ENCODE measurements at places on chromosomes 16 and 17. TPM values are rescaled to one million over a fixed set of nuclear protein-coding genes. Genes with fewer than 3 reads are reported as not detected.
A peak's percentile ranks its signal among the peaks of the same experiment; 100 is the strongest.

MMP28 gene
- total RNA-seq, result 57.9 TPM

DNA sequence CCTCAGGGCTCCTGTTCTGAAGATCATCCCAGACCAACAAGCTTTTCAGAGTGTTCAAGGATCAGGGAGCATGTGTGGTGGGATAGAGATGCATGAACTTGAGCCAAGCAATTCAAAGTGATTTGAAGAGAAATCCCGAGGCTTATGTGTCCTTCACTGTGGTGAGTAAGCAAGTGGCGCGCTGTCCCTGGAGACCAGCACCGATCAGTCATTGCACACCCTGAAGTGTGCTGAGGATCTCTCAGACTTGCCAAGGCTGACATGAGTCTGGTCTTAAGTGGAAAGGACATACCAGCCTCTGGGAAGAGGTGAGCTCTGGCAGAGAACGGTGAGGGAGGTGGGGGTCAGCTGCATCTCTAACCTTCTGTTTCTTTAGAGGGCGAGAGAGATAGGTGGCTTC, 43.8 kb upstream of the CDH13 start:
- no peak for DNase-seq
- no peaks in the 10 kb centered on the region for H3K27me3 ChIP-seq
- no peaks in the 10 kb centered on the region for H3K4me1 ChIP-seq
- H3K27ac ChIP-seq, result no peak overlapping the region
- no peak overlapping the region for H3K4me3 ChIP-seq
- H3K36me3 ChIP-seq, result no peaks in the 10 kb centered on the region

GRCh38 chr17:62995377-62995885, 29.4 kb downstream of the TANC2 start:
- no peaks in the 10 kb centered on the region for H3K36me3 ChIP-seq
- H3K27ac ChIP-seq, result no peak overlapping the region
- no peak for DNase-seq
- no peaks in the 10 kb centered on the region for H3K27me3 ChIP-seq
- H3K4me3 ChIP-seq, result no peak overlapping the region

DNA sequence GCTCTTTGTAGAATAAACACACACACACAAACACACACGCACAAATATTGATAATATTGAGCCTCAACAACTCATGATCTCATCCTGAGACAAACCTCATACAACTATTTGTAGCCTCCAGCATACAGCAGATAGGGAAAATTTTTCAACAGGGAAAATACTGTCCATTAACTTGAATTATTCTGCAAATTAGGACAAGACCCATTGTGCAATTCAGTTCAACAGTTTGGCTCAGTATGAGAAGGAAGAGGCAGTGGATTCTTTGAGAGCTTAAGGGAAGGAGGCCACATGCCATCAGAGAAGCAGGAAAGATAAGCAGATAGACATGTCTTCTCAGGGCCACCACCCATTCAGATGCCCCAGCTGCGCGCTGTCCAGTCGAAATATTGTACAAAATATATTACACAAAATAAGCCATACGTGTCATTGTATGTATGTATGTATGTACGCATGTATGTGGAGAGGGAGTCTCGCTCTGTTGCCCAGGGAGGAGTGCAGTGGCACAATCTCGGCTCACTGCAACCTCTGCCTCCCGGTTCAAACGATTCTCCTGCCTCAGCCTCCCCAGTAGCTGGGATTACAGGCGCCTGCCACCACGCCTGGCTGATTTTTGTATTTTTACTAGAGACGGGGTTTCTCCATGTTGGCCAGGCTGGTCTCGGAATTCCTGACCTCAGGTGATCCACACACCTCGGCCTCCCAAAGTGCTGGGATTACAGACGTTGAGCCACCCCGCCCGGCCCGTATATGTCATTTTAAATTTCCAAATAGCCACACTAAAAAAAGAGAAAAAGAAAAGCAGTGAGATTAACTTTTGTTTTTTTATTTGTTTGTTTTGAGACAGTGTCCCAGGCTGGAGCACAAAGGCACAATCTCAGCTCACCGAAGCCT, 1.8 kb downstream of the ZC3H7A start:
- H3K4me3 ChIP-seq, result peak overlapping the region; percentile 89
- no peaks in the 10 kb centered on the region for H3K36me3 ChIP-seq
- no peak for DNase-seq
- H3K27me3 ChIP-seq, result no peaks in the 10 kb centered on the region
- H3K27ac ChIP-seq, result peak overlapping the region; percentile 96

DNA sequence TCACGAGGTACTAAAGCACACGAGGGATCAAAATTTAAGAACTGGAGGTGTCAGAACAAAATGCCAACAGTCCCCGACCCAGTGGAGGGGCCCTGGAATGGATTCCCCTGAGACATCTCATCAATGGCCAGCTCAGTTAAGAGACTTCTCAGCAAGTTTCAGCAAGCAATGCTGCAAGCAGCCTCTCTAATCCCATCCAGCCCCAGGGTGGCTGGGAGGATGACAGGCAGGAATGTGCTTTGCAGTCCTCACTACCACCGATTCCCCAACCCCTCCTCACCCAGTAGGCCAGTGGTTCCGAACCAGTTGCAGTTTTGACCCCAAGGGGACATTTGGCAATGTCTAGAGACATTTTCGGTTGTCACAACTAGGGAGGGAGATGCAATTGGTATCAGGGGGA, 8.7 kb downstream of the GPRC5B start:
- no peak overlapping the region for H3K27ac ChIP-seq
- no peak for DNase-seq
- no peaks in the 10 kb centered on the region for H3K27me3 ChIP-seq
- H3K4me3 ChIP-seq, result no peak overlapping the region
- H3K4me1 ChIP-seq, result no peaks in the 10 kb centered on the region
- H3K36me3 ChIP-seq, result no peaks in the 10 kb centered on the region

DNA sequence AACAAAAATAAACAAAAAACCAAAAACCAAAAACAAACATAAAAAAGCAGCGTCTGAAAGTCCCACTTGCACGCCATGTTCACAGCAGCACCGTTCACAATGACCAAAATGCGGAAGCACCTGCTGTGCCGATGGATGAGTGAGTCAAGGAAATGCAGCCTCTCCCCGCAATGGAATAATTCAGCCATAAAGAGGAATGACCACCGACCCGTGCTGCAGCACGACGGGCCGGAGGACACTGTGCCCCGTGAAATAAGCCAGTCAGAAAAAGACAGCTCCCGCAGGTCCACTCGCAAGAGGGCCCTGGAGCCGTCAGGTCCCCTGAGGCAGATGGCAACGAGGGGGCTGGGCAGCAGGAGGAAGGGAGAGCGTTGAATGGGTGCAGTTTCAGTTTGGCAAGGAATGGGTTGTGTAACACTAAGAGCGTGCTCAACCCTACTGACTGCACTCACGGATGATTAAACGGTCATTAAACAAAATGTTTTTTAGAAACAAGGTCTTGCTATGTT, 5.1 kb downstream of the CLCN7 start:
- no peak overlapping the region for H3K4me3 ChIP-seq
- no peaks in the 10 kb centered on the region for H3K36me3 ChIP-seq
- no peaks in the 10 kb centered on the region for H3K4me1 ChIP-seq
- no peaks in the 10 kb centered on the region for H3K27me3 ChIP-seq
- peak; percentile 61 for DNase-seq

OTOP2 gene
- 8.8 TPM for total RNA-seq

ITGB3 gene
- 18.2 TPM for total RNA-seq

DNA sequence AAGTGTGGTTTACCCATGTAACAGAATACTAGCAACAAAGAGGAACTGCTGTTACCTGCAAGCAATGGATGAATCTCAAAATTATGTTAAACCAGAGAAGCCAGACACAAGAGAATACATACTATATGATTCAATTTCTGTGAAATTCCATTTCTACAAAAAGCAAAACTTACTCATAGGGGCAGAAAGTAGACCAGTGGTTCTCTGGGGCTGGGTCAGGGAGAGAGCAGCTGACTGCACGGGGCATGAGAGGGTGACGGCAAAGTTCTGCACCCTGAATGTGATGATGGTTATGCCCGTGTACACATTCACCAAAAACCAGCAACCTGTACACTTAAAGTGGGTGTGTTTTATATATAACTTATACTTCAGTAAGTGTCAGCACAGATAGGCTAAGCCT, 3.1 kb downstream of the ZNF843 start:
- no peak overlapping the region for H3K27ac ChIP-seq
- H3K27me3 ChIP-seq, result no peaks in the 10 kb centered on the region
- no peak overlapping the region for H3K4me3 ChIP-seq
- no peaks in the 10 kb centered on the region for H3K36me3 ChIP-seq
- no peak for DNase-seq

DNA sequence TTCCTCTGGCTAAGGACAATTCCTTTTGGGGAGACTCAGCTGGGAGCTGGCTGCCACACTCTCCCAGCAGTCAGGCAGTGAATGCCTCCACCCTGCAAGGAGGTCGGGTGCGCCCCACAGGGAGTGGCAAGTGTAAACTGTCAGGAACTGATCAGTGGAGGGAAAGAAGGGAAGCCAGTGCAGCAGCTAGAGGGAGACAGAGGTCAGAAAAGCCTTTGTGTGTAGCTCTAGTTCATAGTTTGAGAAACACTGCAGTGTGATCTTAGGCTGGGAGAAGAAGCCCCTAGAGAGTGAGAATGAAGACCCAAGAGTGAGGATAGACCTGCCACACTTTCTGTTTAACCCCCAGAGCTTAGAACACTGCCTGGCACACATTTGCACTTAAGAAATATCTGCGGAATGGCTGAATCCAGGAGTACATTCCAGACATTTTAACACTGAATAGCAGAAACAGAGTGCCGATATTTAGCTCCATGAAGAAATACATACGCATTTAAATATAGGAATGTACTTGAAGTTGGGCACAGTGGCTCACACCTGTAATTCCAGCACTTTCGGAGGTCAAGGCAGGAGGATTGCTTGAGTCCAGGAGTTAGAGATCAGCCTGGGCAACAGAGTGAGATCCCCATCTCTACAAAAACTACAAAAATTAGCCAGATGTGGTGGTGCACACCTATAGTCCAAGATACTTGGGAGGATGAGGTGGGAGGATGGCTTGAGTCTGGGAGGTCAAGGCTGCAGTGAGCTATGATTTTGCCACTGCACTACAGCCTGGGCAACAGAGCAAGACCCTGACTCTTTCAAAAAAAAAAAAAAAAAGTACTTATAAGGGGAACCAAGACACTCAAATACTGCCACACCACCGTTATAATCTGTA, 11.1 kb upstream of the SLC5A11 start:
- no peaks in the 10 kb centered on the region for H3K4me1 ChIP-seq
- no peaks in the 10 kb centered on the region for H3K27me3 ChIP-seq
- no peak overlapping the region for H3K27ac ChIP-seq
- H3K36me3 ChIP-seq, result peaks cover 5% of the 10 kb centered on the region
- DNase-seq, result peak; percentile 79
- no peak overlapping the region for H3K4me3 ChIP-seq

CNGB1 gene
- total RNA-seq, result 1.1 TPM

DNA sequence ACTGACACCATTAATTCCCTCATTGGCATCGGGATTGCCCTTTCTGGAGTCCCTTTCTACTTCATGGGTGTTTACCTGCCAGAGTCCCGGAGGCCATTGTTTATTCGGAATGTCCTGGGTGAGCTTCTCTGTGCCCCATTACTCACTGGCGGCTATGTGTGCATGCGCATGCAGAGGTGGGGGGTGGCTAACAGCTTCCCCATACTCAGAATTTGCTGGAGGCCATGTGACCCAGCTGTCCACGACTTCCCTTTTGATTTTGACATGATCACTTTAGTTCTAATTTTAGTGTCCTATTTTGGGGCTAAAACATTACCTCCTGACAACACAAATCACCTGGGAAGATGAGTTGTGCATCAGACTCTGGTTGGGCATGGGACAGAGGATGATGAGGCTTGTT, 14.1 kb downstream of the SLC7A6OS start:
- H3K4me1 ChIP-seq, result no peaks in the 10 kb centered on the region
- H3K27me3 ChIP-seq, result no peaks in the 10 kb centered on the region
- H3K4me3 ChIP-seq, result no peak overlapping the region
- no peak overlapping the region for H3K27ac ChIP-seq

GABARAPL2 gene
- 80.9 TPM for total RNA-seq

DNA sequence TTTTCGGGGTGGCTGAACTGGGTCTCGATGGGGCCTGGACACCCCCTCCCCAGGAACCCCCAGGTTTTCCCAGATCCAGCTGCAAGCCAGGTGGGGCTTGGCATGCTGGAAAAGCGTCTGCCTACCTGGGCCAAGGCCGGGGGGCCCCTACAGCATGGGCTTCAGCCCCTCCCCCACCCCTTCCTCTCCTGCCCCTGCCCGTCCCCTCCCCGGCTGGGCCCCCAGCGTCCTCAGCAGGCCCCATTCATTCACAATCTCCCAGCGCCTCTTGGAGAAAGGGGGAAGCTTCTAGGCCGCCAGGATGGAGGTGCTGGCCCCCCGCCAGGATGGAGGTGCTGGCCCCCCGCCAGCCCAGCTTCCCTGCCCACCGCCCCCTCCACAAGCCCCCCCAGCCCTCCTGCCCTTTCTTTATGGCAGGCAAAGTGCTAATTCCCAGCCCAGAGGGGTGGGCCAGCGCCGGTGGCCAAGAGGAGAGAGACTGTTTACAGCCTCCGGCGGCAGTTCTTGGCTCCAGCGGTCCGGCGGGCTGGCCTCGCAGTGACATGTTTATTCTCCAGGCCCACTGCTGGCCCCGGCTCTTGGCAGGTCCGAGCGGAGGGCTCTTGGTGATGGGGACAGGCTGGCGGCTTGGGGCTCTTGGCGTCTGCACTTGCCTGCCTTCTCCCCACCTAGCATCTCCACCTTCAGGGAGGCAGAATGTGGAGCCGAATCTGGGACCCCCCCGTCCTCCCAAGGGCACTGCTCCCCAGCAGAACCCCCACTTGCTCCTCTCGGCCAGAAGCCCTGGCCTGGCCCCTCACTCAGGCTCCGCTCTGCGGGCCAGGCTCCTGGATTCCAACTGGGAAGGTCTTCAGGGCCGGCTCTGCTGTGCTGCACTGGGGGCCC, 94.4 kb upstream of the CIBAR2 start:
- no peak overlapping the region for H3K4me3 ChIP-seq
- DNase-seq, result peak; percentile 59

DNA sequence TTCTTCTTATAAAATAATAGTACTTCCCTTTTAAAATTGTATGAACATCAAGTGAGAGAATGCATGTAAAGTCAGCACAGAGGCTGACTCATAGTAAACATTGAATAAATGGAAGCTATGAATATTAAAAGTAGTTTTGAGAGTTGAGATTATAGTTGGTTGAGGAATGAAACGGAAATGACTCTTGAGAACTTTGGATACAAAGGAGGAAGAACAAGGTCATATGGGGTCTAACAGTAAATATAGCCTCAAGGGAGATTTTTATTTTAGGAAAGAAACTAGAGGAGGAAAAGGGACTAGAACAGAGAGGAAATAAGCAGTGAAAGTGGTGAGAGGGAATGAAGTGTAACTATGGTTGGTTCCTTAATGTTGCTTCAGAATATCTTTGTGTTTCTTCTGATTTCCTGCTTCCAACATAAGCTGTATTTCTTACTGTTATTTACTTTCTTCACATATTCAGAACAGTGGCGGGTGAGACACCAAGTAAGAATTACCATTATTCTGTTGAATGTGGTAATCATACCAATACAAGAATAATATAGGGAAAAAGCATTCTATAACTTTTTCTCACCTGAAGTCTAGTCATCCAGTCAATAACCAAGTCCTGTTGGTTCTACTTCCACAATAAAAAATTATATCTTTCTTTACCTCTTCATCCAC, 165.1 kb downstream of the CHD9 start:
- DNase-seq, result no peak
- H3K27me3 ChIP-seq, result no peaks in the 10 kb centered on the region
- no peak overlapping the region for H3K27ac ChIP-seq
- H3K36me3 ChIP-seq, result no peaks in the 10 kb centered on the region

GRCh38 chr17:77329741-77330531, 189.2 kb downstream of the SEC14L1 start:
- no peak overlapping the region for H3K27ac ChIP-seq
- no peaks in the 10 kb centered on the region for H3K27me3 ChIP-seq
- DNase-seq, result no peak
- H3K4me1 ChIP-seq, result peaks cover 15% of the 10 kb centered on the region
- no peaks in the 10 kb centered on the region for H3K36me3 ChIP-seq
- no peak overlapping the region for H3K4me3 ChIP-seq

- no peak overlapping the region for H3K27ac ChIP-seq
- H3K4me3 ChIP-seq, result no peak overlapping the region
- no peaks in the 10 kb centered on the region for H3K27me3 ChIP-seq
Measured at GRCh38 chr16:81700780-81701165, 78.3 kb upstream of the PLCG2 start.

Measured in Peyer's patch (tissue), 4 donors.